ENCODE measurements at places on chromosomes 16 and 17.

GRCh38 chr16:85436207-85436606 is 176.9 kb upstream of the GSE1 start:
- no peak for DNase-seq

GRCh38 chr16:84214451-84215066 is 23.6 kb downstream of the ADAD2 start:
- no peak for DNase-seq

GRCh38 chr16:70695331-70696070 is 9.6 kb upstream of the MTSS2 start:
- peak; percentile 40 for DNase-seq

GRCh38 chr16:81696166-81696960 is 82.7 kb upstream of the PLCG2 start:
- no peak for DNase-seq

GRCh38 chr17:32327911-32328310 is 14.1 kb downstream of the C17orf75 start:
- DNase-seq = no peak

DNA sequence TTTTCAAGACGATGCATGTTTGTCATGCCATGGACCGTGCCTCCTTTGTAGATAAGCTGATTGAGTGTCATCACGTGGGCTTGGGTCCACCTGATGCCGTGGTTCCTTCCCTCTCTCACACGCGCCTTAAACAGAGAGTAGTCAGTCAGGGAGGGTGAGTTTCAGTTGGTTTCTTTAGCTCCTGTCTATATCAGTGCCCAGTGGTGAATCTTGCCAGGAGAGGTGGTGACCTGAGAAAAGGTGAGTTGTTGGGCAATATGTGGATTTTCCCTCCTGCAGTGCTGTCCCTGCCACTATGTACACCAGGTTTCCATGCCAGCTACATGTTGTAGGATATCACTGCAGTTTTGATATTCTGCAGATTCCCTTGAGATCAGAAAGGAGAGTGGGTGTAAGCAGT is 129.7 kb downstream of the LAT start:
- no peak for DNase-seq

DNA sequence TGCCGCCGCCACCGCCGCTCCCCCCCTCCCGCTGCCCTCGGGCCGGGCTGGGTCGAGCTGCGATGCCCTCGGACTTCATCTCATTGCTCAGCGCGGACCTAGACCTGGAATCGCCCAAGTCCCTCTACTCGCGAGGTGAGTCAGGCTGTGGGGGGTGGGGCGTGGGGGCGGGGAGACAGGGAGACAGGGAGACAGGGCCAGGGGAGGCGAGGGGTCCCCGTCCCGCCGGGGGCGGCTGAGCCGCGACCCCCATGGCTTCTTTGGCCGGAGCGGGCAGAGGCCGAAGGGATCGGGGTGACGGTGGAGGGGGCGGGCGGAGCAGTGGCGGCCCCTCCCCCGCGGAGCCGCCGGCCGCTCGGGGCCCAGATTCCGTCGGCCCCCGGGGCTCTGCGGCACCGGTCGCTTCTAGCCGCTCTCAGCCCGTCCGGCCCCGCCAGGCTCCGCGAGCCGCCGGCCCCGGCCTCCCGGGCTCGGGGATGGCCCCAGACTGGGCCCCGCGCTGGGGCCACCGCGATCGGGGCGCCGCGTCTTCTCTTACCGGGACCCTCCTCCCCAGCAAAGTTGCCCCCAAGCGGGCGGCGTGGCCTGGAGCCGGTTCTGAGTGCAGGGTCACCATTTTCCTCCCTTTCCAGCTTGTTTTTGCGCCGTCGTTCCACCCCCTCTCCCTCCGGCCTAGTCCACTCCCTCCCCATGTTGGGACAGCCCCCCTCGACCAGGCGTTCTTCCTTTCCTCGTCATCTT is 644 bp downstream of the NFAT5 start:
- peak; percentile 82 for DNase-seq

Data from neural progenitor cell (in vitro differentiated cells).